ENCODE measurements at places on chromosomes 1 and 21. TPM values are rescaled to one million over a fixed set of nuclear protein-coding genes. Genes with fewer than 3 reads are reported as not detected.

The LENEP gene
- total RNA-seq = not detected

The DNASE2B gene
- total RNA-seq = not detected

The HNRNPCL2 gene
- not detected for total RNA-seq

The ABCA4 gene
- 0.55 TPM for total RNA-seq

The CACYBP gene
- total RNA-seq = 92.5 TPM

The RNU1-3 gene
- 4,234 TPM for total RNA-seq

The SPATA46 gene
- not detected for total RNA-seq

The WASF2 gene
- total RNA-seq = 59.1 TPM

The CFAP141 gene
- not detected for total RNA-seq

The LAD1 gene
- total RNA-seq = 2.2 TPM

The TNN gene
- total RNA-seq = 0.07 TPM

The AXDND1 gene
- total RNA-seq = not detected

The SLAMF8 gene
- 2.4 TPM for total RNA-seq

The COL9A2 gene
- 0.45 TPM for total RNA-seq

DNA sequence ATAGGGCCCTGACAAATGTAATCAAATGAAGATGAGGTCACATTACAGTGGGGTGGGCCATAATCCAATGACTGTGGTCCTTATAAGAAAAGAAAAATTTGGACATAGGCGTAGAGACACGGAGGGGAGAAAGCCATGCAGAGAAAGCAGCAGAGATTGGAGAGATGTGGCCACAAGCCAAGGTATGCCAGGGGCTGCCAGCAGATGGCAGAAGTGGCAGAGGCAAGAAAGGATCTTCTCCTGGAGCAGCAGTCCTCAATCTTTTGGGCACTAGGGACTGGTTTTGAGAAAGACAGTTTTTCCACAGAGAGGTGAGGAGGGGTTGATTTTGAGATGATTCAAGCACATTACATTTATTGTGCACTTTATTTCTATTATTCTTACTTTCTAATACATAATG, 355.1 kb downstream of the NPHP4 start:
- no peak for DNase-seq

GRCh38 chr1:4059270-4059669, 159.2 kb upstream of the C1orf174 start:
- no peak for DNase-seq

- DNase-seq = peak; percentile 90
Observed at GRCh38 chr1:58815069-58815685, 31.3 kb upstream of the JUN start.

- no peak for DNase-seq
Observed at GRCh38 chr1:5933676-5934057, 58.6 kb downstream of the NPHP4 start.

GRCh38 chr21:33852485-33852884, 63.1 kb downstream of the ATP5PO start:
- no peak for DNase-seq

DNA sequence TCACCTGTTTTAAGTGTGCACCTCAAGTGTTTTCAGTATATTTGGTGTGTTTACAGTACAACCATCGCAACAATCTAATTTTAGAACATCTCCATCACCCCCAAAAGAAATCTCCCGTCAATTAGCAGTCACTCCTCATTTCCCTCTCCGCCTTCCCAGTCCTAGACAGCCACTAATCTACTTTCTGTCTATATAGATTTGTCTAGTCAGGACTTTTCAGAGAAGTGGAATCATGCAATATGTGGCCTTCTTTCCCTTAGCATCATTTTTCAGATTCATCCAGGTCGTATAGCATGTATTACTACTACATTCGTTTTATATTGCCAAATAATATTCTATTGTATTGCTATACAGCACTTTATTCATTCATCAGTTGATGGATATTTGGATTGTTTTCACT, 1.7 kb upstream of the SHE start:
- no peak for DNase-seq

DNA sequence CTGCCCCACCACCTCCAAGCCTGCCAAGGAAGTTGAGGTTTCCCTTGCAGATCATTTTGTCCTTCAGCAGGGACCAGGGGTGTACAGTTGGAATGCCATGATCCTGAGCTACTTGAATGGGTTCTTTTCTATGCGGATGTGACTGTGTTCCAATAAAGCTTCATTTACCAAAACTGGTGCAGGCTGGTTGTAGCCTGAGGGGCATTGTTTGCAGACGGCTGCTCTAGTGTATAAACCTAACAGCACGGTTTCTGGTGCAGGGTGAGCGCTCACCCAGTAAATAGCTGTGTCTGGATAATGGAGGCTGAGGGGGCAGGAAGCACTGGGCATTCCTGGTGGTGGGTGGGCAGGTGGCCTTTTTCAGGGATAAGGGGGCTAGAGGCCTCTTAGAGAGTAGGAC, 72.7 kb upstream of the ACTL8 start:
- no peak for DNase-seq

- DNase-seq = peak; percentile 80
Observed at GRCh38 chr1:20185834-20186782, at the start of the genes PLA2G2C and UBXN10. Gene PLA2G2C, minus strand, starts transcription at chr1:20186518. Its CDS starts 9,155 bp downstream, at chr1:20177363. Gene UBXN10, plus strand, starts transcription at chr1:20186096. Its CDS starts 4,466 bp downstream, at chr1:20190562.

DNA sequence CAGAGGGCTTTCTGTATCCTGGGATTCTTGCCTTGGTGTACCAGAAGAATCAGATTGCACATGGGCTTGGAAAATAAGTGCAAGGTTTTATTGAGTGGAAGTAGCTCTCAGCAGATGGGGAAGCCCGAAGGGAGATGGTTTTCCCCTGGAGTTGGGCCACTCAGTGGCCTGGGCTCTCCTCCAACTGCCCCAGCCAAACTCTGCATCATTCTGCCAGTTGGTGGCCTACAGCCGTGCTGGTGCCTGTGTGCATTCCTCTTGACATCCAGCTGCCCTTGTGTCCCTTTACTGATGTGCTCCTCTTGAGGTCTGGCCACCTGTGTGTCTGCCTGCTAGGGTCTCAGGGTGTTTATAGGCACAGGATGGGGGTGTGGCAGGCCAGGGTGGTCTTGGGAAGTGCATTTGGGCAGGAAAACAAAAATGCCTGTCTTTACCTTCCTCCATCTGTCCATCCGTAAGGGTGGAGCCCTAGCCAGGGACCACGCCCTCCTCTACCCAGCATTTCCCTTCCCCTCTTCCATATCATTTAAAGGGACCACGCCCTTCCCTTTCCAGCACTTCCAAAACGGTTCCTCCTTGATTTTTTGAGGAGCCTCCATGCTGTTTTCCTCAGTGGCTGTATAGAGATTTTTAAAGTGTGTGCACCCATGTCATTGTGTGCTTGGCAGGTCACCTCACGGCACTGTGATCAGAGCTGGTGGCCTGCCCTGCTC, 18.9 kb downstream of the SNAP47 start:
- DNase-seq = peak; percentile 83

- DNase-seq = no peak
Observed at GRCh38 chr21:36073181-36073580, 3.4 kb downstream of the CBR1 start.

DNA sequence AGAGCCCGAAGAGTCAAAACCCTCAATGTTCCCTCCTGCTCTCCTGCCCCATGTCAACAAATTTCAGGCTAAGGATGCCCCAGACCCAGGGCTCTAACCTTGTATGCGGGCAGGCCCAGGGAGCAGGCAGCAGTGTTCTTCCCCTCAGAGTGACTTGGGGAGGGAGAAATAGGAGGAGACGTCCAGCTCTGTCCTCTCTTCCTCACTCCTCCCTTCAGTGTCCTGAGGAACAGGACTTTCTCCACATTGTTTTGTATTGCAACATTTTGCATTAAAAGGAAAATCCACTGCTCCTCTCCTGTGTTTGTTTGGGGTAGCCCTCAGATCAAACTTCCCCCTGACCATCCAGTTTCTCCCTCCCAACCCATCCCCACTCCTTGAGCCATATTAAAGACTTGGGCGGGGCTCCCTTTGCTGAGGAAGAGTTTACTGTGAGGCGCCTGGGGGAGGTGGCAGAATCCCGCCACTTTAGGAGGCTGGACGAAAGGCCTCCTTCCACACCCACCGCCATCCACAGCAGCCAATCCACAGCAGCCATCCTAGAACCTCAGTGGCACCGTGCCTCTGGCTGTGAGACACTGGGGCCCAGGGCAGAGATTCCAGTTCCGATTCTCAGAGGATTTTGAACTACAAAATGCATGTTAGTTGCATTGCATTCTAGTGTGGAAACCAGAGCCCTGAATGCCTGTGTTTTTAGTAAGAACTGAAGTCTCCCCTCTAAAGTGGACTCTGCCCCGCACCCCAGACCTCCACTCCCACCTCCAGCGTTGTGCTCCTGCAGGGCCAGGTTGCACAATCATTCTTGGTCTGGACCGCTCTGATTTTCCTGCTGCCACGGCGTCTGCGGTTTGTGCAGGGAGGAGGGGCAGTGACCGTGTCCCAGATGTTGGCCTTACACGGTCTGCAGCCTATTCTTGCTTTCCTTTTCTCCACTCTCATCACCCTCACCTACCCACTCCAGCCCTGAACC, 3.0 kb downstream of the OLFML3 start:
- peak; percentile 74 for DNase-seq

GRCh38 chr1:50157306-50157941, 48.7 kb downstream of the ELAVL4 start:
- no peak for DNase-seq

DNA sequence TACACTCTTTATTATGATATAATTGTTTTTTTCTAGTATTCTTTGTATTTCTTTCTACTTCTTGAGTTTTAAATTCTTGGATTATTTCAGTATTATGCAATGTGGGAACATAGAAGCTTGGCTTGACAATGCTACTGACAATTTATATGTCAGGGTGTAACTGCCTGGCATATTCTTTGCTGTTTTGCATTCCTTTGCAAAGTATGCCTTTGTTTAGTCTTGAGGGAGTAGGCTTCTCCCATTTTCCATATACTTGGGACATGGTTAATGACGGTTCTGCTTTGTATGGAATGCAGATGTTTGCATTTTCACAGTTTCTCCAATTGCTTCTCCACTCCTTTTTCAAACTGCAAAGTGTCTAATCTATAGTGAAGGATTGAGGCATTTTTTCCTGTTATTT, 109.8 kb downstream of the HMCN1 start:
- DNase-seq = no peak

GRCh38 chr1:227343206-227343605, 24.9 kb upstream of the CDC42BPA start:
- no peak for DNase-seq

GRCh38 chr21:38363693-38364092, 106.9 kb downstream of the KCNJ15 start:
- DNase-seq = no peak

DNA sequence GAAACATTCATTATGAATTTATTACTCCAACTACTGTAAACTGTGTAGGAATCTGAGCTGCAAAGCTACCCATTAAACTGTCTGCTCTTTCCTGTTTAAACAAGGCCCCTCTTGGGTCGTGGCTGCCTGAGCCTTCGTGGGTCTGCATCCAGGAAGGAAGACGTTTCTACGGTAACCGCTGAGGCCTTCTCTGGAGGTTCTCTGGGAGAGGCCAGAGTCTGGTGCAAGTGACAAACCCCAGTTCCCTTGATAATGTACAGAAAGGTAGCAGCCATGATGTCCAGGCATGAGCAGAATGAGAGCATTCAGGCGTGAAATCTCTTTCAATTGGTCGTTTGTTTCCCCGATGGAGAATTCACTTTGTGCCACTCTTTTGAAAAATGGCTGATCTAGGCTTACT, 350.2 kb downstream of the PLPP3 start:
- DNase-seq = no peak

DNA sequence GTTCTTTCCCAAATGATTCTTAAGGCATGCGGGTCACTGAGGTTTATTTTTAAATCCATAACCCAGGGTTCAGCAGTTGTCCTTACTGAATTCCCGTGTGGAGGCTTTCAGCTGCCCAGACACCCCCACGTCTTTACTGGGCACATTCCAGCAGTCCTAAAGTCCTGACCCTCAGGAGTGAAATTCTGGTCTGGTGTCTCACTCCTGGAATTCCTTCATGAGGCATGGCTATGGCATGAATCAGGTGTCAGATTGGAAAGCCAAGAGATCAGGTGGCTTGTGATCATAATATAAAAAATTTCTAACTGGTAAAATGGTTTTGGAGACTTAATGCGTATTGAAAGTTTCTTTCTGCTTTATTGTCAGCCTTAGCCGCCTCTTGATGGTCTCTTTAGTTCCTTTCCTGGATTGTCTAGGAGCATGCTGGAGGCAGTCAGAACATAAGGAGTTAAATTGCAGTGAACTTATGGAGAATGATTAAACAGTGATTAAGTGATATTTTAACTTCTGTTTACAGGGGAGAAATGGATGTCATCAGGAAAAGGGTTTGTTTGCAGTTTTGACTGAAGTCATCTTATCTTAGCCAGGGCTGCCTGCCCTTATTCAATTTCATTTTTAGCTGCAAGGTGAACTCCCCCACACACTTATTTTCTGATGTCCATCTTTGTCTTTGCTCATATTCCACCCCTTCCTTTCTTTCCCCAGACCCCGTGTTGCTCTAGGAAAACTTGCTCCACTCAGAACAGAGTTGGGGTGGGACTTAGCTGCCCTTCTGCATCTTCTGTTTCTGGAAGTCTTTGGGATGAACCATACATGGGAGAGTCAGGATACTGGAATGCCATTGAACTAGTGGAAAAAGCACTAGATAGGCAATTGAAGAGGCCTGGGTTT, 25.7 kb upstream of the MACF1 start:
- DNase-seq = no peak

GRCh38 chr21:20999659-21000058, 1.4 kb downstream of the NCAM2 start:
- no peak for DNase-seq

- DNase-seq = no peak
Observed at GRCh38 chr1:116415200-116415698, 42.2 kb downstream of the ATP1A1 start.

GRCh38 chr1:32144033-32144432, 35.4 kb upstream of the TXLNA start:
- DNase-seq = no peak

- no peak for DNase-seq
Observed at GRCh38 chr1:78577257-78578100, 42.8 kb upstream of the IFI44L start.

GRCh38 chr1:36743286-36744005, 260.7 kb upstream of the CSF3R start:
- DNase-seq = no peak

GRCh38 chr1:39653546-39654031, 14.1 kb upstream of the HEYL start:
- DNase-seq = peak; percentile 86

Data from left ventricle myocardium superior (tissue), 1 donor.